ENCODE measurements at places on chromosomes 7 and 10.
A peak's percentile ranks its signal among the peaks of the same experiment; 100 is the strongest.

DNA sequence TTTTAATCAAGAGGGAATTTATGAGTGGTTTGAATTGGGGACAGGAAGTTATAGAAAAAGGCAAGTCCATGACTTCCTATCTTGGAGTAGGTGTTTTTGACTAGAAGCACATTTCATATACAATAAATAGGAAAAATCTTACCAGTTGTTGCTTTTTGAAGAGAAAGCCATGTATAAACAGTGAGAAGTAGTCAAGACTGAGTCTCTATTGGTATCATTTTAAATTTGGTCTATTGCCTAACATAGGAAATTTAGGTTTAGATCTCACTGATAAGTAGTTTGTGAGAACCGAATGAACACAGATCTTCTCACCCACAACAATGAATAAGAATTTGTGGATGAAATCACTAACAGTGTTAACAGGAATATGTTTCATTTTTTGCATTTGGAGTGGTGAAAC is 387.2 kb downstream of the BBS9 start:
- no peak overlapping the region for H3K4me3 ChIP-seq
- no peak overlapping the region for H3K27ac ChIP-seq
- H3K27me3 ChIP-seq, result no peaks in the 10 kb centered on the region
- ATAC-seq, result no peak
- peaks cover 13% of the 10 kb centered on the region for H3K36me3 ChIP-seq

DNA sequence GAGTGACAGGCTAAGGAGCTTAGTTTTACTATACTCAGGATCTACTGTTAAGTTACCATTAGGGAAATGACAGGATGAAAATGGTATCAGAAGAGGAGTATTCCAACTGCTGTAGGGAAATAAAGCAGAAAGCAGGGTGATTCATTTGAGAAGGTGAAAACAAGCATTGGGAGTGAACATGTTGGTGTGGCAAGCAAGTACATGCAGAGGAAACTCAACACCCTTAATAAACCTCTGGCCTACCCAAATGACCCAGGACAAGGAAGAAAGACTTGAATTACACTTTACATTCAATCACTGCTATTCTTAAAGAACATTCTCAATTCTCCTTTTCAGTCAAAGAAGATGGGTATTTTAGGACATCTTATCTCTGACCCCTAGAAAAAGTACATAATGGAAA is 28.7 kb downstream of the ERLIN1 start:
- peak overlapping the region; percentile 40 for H3K27ac ChIP-seq
- ATAC-seq, result no peak
- H3K36me3 ChIP-seq, result peaks cover 76% of the 10 kb centered on the region
- H3K4me3 ChIP-seq, result no peak overlapping the region

DNA sequence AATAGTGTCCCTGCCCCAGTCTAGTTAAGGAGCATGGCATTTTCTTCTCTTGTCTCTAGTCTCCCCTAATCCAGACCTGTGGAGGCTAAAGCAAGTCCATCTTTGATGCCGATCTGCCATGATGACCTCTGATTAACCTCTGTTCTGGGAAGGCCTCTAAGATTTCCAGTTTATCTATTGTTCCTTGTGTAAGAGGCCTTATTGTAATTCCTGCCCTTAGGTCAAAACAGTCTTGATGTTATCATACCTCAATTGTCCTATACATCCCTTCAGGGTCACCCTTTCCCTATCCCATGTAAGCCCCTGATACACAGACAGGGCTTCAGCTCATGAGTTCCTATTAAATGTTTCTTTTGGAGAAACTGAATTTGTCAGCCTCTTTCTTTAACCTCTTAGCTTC is 4.9 kb upstream of the ZMIZ2 start:
- no peak for ATAC-seq
- H3K27me3 ChIP-seq, result no peaks in the 10 kb centered on the region
- H3K36me3 ChIP-seq, result no peaks in the 10 kb centered on the region
- no peak overlapping the region for H3K27ac ChIP-seq

DNA sequence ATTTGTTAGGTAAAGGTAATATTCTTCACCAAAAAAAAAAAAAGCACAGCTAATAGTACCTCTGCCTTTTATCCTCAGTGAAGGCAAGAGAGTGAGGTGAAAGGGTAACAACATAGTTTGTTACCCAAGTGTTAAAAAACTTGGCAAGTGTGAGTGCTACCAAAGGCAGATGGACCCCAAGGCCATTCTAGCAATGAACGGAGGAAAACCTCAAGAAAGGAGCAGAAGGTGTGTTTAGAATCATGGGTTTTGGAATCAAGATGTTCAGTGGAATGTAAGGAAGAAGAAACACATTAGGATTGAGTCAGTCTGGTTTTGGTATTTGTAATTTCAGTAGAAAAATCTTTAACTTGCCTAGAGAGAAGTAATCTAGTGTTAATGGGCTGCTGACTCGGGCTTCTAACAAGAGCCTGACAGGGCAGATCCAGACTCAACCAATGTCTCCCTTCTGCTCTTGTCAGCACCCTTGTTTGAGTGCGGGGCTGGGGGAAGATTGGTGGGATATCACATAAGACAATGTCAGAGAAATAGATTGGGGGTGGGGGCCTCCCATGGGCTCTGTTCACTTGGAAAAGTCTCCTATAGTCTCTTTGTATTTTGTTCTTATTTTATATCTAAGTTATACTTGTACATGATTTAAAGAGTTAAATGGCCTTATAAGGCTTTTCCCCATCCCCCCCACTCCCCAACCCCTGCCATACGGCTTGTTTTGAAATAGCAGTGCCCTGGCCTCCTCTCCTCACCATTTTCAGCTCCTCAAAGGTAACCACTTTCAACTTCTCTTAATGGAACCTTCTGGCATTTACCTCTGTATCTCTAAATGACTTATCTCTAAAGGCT is 44.4 kb downstream of the SCD start:
- peaks cover 30% of the 10 kb centered on the region for H3K27me3 ChIP-seq
- H3K4me3 ChIP-seq, result no peak overlapping the region
- H3K27ac ChIP-seq, result no peak overlapping the region
- H3K4me1 ChIP-seq, result no peaks in the 10 kb centered on the region
- H3K36me3 ChIP-seq, result peaks cover 17% of the 10 kb centered on the region

GRCh38 chr10:62052276-62052675 is 150.8 kb downstream of the ARID5B start:
- peaks cover 86% of the 10 kb centered on the region for H3K4me1 ChIP-seq
- H3K27me3 ChIP-seq, result no peaks in the 10 kb centered on the region
- ATAC-seq, result no peak
- H3K36me3 ChIP-seq, result peaks cover 81% of the 10 kb centered on the region

DNA sequence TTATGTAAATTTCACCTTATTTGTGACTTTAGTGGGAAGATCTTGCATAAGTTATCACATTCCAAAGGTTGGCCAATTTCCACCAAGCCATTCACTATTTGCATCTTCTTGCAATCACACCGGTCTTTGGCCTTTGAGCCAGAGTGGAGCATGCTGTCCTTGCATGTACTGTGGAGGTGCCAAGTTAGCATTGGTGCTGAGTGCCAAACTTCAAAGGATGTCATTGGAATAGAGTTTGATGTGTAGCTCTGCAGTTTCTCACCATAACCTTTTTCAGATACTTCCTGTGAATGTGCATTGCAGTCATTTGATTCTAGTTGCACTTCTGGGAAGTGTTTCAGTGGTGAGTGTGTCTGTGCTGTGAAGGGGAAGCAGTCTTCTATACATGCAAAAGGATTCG is 620.6 kb downstream of the SUGCT start:
- H3K27ac ChIP-seq, result no peak overlapping the region
- no peaks in the 10 kb centered on the region for H3K36me3 ChIP-seq
- no peaks in the 10 kb centered on the region for H3K4me1 ChIP-seq
- no peak for ATAC-seq
- H3K27me3 ChIP-seq, result no peaks in the 10 kb centered on the region

GRCh38 chr7:33062023-33062781 is at the start of gene NT5C3A:
NT5C3A (minus strand) TSS chr7:33062776; CDS start chr7:33062705, 71 bp downstream.
- H3K27me3 ChIP-seq, result no peaks in the 10 kb centered on the region
- peak within 1 kb of the TSS; percentile 84 for H3K4me3 ChIP-seq
- peaks cover 39% of the 10 kb centered on the region for H3K4me1 ChIP-seq
- peak within 1 kb of the TSS; percentile 89 for H3K27ac ChIP-seq
- H3K36me3 ChIP-seq, result peaks cover 14% of the 10 kb centered on the region

DNA sequence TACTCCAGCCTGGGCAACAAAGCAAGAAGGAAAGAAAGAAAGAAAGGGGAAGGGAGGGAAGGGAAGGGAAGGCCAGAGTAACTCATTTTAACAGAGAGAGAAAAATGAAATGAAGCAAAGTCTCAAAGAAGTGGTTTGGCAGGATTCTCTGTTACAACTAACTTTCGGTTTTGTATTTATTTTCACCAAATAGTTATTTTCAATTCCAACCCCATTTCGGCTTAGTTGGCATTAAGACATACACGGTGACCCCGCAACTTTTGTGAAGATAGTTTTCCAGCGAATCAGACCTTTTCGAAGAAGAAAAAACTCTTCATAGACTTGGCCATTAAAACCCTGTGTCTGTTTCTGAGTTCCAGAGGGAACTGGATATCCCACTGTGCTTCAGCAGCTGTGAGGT is 45.2 kb upstream of the LYZL2 start:
- ATAC-seq, result no peak
- H3K36me3 ChIP-seq, result no peaks in the 10 kb centered on the region
- no peak overlapping the region for H3K4me3 ChIP-seq
- H3K27ac ChIP-seq, result no peak overlapping the region
- H3K4me1 ChIP-seq, result peaks cover 5% of the 10 kb centered on the region

- H3K27ac ChIP-seq, result no peak overlapping the region
- H3K27me3 ChIP-seq, result no peaks in the 10 kb centered on the region
- ATAC-seq, result no peak
Observed at GRCh38 chr10:108789336-108789735, 1134.0 kb downstream of the XPNPEP1 start.

DNA sequence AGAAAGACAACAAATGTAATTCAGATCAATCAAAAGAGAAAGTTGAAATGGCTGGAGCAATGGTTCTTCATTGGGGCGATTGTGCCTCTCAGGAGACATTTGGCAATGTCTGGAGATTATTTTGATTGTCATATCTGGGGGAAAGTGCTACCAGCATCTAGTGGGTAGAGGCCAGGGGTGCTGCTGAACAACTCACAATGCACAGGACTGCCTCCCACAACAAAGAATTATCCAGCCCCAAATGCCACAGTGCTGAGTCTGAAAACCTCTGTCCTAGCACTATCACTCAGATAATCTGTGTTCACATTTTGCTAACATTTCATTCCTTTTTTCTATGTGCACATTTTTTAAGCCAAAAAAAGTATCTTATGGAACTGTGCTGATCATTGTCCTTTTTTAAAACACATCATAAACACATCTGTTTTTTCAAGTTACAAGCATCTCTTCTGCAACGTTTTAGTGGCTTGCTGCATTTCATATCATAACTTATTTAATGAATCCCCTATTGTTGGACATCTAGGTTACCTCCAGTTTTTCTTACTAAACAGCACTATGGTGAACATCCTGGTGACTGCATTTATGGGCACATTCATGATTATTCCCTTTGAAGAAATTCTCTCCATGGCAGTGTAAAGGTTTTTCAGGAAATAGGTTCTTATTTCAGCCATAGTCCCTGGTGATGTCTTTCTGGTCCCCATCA is 114.2 kb downstream of the C10orf105 start:
- ATAC-seq, result no peak
- no peaks in the 10 kb centered on the region for H3K4me1 ChIP-seq
- no peak overlapping the region for H3K4me3 ChIP-seq
- H3K27ac ChIP-seq, result no peak overlapping the region

DNA sequence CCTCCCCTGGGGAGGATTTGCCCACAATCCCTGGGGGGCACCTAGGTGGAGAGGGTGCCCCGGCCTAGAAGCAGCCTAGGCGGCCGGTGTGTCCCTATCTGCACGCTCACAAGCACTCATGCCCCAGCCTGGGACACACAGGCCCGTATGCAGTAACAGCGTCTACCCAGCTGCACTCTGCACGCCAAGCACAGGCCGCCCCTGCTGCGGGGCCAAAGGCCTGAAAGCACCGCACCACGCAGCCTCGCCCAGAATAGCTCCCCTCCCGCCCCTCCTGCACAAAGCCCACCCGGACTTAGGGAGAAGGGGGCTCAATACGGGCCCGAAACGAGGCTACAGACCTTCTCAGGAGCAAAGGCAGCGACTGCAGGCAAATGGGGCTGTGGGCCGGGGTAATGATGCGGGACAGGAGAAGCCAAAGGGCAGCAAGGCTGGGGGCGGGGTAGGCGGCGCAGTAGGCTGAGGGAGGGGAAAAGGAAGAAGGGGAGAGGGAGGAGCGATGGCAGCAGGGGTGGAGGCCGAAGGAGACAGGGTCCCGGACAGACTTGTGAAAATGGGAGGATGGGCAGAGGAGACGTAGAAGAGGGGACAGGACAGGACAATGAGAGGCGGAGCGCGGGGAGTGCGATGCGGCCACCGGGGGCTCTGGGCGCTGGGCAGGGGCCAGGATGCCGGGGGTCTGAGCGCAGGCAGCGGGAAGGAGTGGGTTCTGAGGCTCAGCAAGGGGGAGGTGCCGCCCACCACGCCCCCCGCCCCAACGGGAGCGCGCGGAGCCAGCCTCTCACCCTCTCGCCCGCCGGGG is 544 bp downstream of the GPRIN2 start:
- H3K27me3 ChIP-seq, result no peaks in the 10 kb centered on the region
- H3K36me3 ChIP-seq, result no peaks in the 10 kb centered on the region
- H3K4me1 ChIP-seq, result peaks cover 7% of the 10 kb centered on the region
- H3K27ac ChIP-seq, result no peak overlapping the region
- ATAC-seq, result peak; percentile 3
- H3K4me3 ChIP-seq, result peak overlapping the region; percentile 34

DNA sequence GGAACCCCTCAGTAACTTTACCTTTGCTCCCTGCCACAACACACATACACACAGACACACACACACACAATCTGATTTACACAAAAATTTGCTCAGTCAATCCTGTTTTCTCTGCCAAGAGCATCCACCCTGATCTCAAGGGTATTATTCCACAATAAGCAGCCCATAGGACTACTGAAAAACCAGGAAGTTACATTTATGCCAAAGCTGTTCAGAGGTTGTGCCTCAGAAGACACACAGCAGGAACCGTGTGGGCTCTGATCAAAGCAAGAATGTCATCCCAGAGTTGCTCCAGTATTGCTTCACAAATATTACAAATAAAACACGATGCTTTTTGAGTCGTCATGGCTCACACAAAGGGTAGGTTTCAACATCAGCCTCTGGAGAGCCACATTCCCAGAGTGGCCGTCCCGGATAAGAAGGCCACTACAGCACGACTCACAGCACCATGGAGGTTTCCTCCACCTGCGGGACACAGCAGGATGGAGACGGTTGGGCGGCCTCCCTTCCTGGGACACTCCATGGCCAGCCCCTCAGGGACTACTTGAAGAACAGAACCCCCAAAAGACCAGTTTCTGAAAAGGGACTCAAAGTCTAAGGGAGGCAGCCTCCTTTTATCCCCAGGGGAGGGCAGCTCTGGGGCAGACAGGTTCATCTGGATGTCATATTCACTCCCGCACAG is 1.6 kb downstream of the AIFM2 start:
- ATAC-seq, result no peak
- no peak overlapping the region for H3K4me3 ChIP-seq
- peaks cover 15% of the 10 kb centered on the region for H3K36me3 ChIP-seq
- peaks cover 31% of the 10 kb centered on the region for H3K4me1 ChIP-seq

GRCh38 chr10:121041499-121041898 is 190.3 kb downstream of the WDR11 start:
- no peaks in the 10 kb centered on the region for H3K36me3 ChIP-seq
- peaks cover 2% of the 10 kb centered on the region for H3K27me3 ChIP-seq
- H3K4me1 ChIP-seq, result no peaks in the 10 kb centered on the region
- ATAC-seq, result no peak
